HFF-Myc (cell line): ENCODE measurements at places on chromosomes 7 and 10.

DNA sequence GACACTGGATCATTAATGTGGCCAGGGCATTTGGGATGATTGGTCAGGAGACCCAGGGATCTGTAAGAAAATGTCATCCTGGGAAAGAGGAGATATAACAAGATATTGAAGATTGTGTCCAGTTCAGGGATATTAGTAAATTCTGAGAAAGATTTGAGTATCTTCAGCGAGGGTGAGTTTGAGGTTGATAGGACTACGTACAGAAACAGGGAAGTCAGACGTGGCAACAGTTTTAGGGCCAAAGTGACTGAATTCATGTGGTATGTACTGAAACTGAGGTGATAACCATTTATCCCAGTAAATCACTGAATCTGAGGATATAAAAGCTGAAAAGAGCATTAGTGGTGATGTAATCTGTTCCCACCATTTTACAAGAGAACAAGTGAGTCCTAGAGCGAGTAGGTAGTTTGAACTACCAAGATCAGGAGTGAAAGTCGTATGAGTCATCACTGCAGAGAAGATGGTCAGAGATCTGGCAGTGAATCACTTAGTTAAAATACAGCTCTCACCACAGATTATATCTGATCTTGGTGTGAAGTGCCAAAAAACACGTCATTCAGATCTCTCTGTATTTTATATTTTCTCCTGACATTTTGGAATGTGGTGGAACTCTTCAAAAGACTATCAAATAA, 220.5 kb downstream of the CDK14 start:
- peak; percentile 85 for DNase-seq

DNA sequence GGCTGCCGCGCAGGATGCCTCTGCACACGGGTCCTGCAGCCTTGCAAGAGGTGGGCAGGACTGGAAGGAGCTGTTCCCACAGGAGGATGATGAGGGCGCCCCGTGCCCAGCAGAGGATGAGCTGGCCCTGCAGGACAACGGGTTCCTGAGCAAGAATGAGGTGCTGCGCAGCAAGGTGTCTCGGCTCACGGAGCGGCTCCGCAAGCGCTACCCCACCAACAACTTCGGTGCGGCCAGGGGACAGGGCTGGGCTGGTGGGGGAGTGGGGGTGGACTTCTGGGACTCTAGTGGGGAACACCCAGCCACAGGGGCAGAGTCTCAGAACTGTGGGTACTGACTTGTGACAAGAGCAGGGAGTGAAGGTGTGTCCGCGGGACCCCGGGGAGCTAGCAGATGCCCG, 16.0 kb downstream of the ZFYVE27 start:
- no peak for DNase-seq

DNA sequence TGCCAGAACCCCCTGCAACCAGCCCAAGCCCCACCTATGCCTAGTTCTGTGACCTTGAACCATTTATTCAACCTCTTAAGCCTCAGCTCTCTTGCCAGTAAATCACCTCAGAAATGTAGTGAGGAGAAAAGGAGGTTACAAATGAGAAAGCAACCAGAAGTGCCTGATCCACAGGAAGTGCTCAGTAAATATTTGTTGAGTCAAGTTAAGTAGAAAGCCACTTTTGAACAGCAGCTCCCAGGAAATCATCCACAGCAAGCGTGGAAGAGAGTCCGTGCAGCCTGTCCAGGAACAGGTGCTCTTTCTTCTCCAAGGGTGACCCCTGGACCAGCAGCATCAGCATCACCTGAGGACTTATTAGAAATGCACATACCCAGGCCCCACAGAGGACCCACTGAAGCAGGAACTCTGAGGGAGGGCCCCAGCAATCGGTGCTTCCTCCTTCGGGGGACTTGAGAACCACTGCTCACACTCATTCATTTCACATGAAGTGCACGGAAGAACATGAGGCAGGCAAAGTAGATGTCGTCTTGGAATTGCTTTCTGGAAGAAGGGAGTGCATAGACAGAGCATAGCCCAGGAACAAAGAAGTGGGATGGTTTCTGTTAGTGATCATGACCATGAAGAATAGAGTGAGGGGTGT, 6.3 kb upstream of the C10orf71 start:
- no peak for DNase-seq

DNA sequence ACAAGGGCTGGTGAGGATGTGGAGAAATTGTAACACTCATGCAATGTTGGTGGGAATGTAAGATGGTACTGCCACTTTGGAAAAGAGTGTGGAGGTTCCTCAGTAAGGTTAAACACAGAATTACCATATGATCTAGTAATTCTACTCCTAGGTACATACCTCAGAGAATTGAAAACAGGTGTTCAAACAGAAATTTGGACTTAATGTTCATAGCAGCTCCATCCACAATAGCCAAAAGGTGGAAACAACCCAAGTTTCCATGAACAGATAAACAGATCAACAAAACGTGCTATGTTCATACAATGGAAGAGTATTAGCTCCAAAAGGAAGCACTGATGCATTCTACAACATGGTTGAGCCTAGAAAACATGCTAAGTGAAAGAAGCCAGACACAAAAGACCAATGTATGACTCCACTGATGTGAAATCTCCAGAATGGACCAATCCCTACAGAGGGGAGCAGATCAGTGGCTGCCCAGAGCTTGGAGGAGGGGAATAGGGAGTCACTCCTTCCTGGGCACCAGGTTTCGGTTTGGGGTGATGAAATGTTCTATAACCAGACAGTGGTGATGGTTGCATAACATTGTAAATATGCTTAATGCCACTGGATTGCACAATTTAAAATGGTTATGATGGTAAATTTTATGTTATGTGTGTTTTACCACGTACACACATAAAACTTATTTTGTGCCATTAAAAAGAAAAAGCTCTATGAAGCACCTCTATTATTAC, 5.7 kb upstream of the WDR86 start:
- DNase-seq, result no peak

DNA sequence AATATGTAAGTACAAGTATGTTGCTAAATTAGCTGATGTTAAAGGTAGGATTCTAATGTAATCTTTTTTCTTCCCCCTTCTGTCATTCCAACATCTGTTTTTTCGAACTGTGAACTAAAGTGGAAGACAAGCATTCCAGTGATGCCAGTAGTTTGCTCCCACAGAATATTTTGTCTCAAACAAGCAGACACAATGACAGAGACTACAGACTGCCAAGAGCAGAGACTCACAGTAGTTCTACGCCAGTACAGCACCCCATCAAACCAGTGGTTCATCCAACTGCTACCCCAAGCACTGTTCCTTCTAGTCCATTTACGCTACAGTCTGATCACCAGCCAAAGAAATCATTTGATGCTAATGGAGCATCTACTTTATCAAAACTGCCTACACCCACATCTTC, 62.7 kb downstream of the WAC start:
- DNase-seq, result no peak

DNA sequence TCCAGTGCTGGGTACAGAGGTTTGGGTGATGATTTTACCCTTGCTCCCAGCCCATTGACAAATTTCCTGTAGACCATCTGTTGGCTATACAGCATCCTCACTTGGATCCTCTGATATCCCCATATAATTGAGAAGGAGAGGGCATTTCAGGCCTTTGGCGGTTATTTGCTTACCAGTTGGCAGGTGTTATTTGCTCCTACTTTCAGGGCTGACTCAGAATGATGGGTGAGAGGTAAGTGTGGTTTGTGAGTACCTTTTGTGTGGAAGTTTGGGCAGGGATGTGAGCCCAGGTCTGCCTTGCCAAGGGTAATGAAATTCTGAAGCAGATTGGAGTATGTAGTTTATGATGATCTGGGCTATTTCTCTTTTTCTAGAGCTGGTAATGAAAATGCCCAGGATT, 93.6 kb downstream of the LRMDA start:
- no peak for DNase-seq

DNA sequence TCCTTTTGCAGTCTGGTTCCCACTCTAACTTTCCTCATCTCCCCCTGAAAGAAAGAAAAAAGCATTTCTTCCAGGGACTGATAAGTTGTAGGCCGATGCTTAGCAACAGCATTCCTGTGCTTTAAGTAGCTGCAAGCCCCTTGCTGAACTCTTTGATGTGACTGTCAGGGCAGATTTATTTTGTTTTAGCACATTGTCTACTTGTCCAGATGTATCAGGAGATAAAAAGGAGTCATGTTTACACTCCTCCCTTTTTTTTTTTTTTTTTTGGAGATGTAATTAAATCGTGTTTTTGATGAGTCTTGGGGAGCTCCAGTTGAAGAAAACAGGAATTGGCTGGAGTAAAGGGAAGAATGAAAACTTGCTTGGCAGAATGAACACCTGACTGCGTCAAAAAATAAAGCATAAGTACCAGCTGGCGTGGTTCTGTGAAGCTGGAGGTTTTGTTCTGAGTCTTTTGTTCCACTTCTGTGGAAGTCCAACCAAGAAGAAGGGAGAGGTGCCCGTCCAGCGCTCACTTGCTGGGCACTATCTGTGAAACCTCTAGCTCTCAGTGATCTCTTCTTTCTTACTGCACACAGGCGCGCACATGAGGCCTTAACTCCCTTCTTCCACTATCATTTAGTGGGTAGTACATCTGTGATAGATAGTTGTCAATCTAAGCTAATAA, 871.7 kb downstream of the LRMDA start:
- no peak for DNase-seq

DNA sequence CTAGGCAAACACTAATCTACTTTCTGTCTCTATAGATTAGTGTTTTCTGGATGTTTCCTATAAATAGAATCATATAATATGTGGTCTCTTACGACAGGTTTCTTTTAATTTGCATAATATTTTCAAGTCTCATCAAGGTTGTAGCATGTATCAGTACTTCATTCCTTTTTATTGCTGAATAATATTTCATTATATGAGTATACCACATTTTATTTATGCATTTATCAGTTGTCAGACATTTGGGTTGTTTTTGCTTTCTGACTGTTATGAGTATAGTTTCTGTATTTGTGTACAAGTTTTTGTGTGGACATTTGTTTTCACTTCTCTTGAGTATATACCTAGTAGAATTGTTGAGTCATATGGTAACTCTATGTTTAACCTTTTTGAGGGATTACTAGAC, 48.2 kb downstream of the SHOC2 start:
- no peak for DNase-seq

DNA sequence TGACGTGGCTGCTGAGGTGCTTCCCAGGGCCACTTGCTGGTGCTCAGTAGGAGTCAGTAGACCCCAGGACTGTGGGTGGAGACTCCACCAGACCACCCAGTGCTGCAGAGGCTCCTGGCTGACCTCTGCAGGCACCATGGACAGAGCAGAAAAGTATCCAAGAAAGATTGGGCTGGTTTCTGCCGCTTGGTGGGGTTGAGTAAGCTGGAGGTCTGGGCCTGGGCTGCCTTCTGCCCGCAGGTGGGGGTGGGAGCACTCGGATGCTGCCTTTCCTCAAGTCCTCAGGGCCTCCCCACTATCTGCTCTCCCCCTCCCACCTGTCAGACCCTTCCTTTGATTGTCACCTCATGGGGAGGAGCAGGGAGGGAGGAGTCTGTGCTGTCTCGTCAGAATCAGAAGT, 91.6 kb downstream of the WDR37 start:
- no peak for DNase-seq

GRCh38 chr7:74627661-74628411, 29.7 kb upstream of the GTF2I start:
- no peak for DNase-seq

- no peak for DNase-seq
Observed at GRCh38 chr7:116673457-116673865, 1.5 kb downstream of the MET start.

GRCh38 chr10:72088889-72089575, 681 bp upstream of the SPOCK2 start:
- DNase-seq, result no peak

DNA sequence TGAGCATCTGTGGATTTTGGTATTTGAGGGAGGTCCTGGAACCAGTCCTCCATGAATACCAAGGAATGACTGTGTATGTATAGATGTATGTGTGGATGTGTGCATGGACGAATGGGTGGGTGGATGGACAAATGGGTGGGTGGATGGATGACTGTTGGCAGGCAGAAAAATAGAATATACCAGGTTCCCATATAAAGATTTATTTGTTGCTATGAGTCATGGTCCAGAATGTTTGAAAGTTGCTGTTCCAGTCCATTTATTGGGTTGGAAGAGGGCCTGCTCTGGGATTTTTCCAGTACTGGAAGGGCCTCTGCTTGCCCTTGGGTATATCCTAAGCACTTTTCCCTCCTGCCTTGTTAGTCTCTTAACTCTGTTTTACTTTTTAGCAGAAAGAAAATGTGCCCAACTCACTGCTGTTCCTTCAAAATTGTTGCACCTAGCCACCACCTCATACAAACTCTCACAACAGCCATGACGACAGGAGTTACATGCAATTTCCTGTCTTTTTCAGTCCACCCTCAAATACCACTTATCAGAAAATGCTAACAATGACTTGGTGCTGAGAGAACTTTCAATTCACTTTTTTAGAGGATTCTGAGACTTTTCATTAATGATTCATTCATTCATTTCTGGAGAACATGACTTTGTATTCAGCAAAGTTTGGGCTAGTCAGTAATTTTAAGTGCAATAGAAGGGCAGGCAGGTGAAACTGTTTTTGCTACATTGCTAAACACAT, 108.1 kb downstream of the EEPD1 start:
- no peak for DNase-seq

GRCh38 chr7:69776611-69777010, 178.3 kb downstream of the AUTS2 start:
- no peak for DNase-seq

DNA sequence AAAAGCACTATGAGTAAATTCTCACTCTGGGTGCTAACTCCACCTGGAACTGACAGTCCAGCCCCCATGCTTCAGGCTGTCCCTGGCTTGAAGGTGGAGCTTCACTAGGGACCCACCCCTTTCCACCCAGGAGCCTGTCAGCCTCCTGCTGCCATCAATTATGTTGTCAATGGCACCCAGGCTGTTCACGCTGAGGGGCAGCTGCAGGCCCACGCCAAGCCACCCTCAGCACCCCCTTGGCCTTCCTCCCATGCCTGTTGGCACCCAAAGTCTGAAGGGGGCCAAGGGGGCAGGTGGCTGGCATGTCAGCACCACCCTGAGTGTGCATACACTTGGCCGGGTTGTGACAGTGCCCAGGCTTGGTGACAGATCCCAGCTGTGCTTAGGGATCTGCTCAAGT, 149.3 kb downstream of the NXPH1 start:
- no peak for DNase-seq

- DNase-seq, result no peak
Observed at GRCh38 chr7:132568962-132569361, 7.3 kb downstream of the PLXNA4 start.

DNA sequence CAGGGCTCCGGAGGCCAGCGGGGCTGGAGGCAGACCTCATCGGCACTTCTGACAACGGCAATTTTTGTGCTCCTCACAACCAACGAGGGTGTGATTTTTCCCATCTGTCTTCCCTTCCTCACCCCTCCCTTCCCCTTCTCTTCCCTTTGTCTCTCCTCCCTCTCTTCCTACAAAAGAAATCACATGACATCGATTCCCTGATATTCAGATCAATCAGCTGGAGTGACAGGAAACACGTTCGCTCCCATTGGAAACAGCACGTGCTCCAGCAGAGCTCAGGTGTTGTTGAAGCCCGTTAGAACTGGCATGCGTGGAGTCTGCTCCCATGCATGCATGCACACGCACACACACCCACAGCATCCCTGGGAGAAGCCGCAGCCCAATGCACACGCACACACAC, 222.4 kb downstream of the PTPRN2 start:
- no peak for DNase-seq
